ENCODE measurements at places on chromosomes 7 and 10.

- peak; percentile 70 for DNase-seq
Observed at GRCh38 chr7:3722396-3722922, 421.4 kb downstream of the SDK1 start.

DNA sequence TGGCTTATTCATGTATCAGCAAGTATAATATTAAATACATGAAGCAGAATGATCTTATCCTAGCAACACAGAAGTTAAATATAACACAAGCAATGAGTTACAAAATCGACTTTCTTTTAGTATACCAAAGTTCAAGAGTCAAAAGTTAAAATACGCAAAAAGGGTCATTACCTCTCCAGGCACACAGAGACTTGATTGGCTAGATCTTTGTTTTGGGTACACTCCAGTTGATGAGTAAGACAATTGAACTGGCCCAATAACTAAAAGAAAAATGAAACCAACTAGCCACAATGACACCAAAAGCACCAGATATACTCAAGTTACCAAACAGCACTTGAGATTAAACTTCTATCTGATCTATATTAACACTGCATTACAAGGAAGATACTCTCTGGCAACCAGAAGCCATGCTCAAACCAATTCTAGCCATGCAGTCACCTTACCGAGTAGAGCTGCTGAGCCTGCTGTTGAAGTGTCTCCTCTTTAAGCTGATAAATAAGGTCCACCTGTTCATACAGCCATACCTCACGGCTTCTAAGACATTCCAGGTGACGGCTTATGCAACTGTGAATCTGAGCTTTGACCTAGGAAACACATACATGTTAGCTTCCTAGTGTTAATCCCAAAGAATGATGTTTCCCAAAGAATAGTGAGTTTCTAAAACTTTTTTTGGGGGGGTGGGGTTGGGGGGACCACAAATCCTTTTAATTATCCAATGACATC lies 15.6 kb downstream of the NCOA4 start:
- no peak for DNase-seq

DNA sequence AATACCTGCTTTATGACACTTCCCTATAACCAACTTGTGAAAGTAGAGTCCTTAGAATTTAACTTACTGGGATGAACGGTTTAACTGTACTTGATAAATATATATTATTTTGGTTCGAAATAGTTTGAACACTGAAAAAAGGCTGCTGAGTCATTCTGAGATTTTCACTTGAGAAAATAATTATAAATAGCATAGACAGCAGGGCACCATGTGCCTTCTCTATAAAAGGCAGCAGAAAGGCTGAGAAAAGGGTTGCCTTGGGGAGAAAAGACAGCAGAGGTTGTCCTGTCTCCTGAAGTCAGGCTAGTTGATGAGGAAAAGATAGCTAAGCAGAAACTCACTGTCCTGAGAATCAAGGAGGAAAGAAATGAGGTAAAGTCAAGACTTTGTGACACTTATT lies 92.4 kb downstream of the CTTNBP2 start:
- DNase-seq = no peak

DNA sequence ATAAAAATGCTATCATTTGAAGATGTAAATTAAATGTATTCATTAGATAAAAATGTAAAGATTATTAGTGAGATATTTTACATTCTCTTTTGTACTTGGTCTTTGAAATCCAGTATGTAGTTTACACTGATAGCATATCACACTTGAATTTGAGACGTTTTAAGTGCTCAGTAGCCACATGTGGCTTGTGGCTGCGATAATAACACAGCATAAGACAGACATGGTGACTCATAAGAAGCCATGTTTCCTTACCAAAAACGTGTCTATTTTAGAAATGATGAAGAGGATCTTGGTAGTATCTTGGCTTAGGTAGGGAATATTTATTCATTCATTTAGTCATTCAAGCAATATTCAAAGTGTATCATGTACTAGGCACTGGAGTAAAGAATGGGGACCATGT lies 149.3 kb downstream of the POU6F2 start:
- no peak for DNase-seq

- no peak for DNase-seq
Observed at GRCh38 chr10:57917019-57917418, 350.7 kb downstream of the IPMK start.

All from stomach (tissue), 19 donors.